PC-9 (cell line): ENCODE measurements at places on chromosomes 16 and 17.

GRCh38 chr16:60741810-60742209, 1294.4 kb downstream of the CDH8 start:
- no peaks in the 10 kb centered on the region for H3K36me3 ChIP-seq
- DNase-seq = no peak
- H3K27ac ChIP-seq = no peak overlapping the region
- H3K4me1 ChIP-seq = no peaks in the 10 kb centered on the region
- no peak overlapping the region for H3K4me3 ChIP-seq

DNA sequence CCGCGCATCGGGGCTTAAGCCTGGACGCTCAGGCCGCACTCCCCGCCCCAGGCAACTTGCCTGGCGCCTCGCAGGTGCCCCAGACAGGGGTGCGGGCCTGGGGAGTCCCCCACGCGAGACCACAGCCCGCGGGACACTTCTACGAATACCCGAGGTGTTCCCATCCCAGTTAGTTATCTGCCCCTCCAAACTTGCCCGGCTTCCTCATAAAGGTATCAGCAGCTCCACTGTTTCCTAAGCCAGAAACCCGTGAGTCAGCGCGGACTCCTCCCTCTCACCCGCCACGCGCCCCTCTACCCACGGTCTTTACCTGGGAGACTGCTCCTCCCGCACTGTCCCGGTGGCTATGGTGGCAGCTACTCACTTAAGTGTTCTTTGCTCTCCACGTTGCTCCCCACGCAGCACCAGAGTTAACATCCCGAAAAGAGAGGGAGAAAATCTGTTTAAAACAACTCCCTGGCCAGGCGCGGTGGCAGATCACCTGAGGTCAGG, 1.0 kb upstream of the CREBBP start:
- DNase-seq = peak; percentile 40
- H3K36me3 ChIP-seq = 0 out of 2 replicates have a peak, but pooled peaks cover 4% of the 10 kb centered on the region
- H3K4me1 ChIP-seq = peaks cover 17% of the 10 kb centered on the region
- H3K27me3 ChIP-seq = no peaks in the 10 kb centered on the region
- 0 out of 2 replicates have a peak overlapping the region, but pooled peaks have one; percentile 26 for H3K27ac ChIP-seq

DNA sequence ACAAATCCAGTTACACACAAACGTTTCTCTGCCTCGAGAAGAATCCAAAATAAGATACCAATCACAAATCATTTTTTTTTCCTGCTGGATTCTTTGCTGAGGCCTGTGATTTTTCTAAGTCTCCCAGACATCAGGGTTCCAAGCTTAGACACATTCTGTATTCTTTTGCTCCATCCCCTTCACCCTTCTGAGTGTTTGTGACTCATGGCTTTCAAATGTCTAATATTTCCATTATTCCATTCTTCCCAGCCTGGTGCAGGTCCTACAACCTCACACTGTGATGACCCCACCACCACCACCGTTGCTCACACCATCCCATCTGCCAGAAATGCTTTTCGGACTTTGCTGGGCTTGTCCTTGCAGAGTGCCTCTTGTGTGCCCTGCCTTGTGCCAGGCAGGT, 480.1 kb downstream of the SOX9 start:
- H3K36me3 ChIP-seq = no peaks in the 10 kb centered on the region
- peaks cover 59% of the 10 kb centered on the region for H3K4me1 ChIP-seq
- peak; percentile 74 for DNase-seq
- H3K27ac ChIP-seq = peak overlapping the region; percentile 87; the same call in 1 of the 2 replicates
- H3K27me3 ChIP-seq = no peaks in the 10 kb centered on the region

DNA sequence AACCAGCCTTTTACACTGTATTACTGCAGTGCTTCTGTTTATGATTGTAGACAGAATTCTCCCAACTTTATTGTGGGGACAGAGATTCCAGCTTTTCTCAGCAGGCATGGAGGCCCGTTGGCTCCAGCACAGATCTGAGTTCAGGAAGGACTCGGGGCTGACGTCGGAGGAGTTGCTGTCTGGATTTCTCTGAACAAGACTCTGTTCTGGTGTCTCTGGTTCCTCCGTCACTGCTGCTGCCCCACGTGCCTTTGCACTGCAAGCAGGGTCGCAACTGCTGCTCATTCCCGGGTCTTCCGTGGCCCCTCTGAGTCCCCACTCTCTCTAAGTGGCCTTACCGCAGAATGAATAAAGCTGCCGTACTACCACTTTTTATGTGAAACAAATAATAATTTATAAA, 88.4 kb downstream of the BANP start:
- H3K27ac ChIP-seq = no peak overlapping the region
- no peak overlapping the region for H3K4me3 ChIP-seq
- H3K27me3 ChIP-seq = no peaks in the 10 kb centered on the region
